Posterior vena cava (tissue), 2 donors: ENCODE measurements at places on chromosomes 2 and 18. TPM values are rescaled to one million over a fixed set of nuclear protein-coding genes. Genes with fewer than 3 reads are reported as not detected.

Gene SP100
- 90.7 TPM for total RNA-seq

Gene MCM6
- total RNA-seq = 14.4 TPM

Gene IL1B
- 1.1 TPM for total RNA-seq

Gene MMADHC
- total RNA-seq = 81.5 TPM

Gene TWIST2
- total RNA-seq = 18.6 TPM

Gene KLHL41
- total RNA-seq = 1.1 TPM

Gene RTP5
- total RNA-seq = not detected

Gene REG3A
- not detected for total RNA-seq

Gene CDH7
- not detected for total RNA-seq

Gene DLGAP1
- 0.05 TPM for total RNA-seq
